ENCODE measurements at places on chromosomes 11 and 22. TPM values are rescaled to one million over a fixed set of nuclear protein-coding genes. Genes with fewer than 3 reads are reported as not detected.

DNA sequence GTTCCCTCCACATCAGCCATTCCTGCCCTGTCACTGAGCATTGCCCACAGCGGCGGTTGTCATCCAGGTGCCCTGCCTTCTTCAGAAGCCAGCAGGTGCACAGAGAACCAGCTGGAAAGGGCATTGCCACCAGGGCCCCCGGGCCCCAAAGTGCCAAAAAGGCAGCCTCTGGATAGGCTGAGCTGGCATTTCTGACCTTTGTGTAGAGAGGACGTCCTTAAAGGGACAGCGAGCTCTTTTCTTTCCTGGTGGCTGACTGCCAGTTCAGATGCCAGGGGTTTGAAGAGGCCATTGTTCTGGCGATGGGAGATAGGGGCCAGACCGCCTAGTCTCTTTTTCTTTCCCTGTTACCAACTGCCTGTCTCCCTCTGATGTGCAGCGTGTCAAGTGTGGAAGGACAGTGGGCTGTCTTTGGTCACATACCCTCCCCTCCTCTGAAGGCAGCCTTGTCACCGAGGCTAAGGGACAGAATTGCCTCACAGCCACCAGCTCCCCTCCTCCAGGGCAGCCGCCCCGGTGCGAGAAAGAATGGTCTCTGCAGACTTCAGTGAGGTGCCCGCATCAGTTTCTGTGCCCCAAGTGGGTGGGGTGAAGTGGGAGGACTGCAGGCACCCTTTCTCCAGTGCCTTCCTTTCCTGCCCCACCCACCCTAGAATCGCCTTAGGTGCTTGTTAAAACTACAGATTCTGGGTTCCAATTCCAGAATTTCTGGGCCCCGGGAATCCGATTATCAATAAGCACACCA is 109.6 kb downstream of the SCN3B start:
- DNase-seq, result no peak

GRCh38 chr11:119288219-119288618 is 28.7 kb downstream of the MCAM start:
- DNase-seq, result no peak

DNA sequence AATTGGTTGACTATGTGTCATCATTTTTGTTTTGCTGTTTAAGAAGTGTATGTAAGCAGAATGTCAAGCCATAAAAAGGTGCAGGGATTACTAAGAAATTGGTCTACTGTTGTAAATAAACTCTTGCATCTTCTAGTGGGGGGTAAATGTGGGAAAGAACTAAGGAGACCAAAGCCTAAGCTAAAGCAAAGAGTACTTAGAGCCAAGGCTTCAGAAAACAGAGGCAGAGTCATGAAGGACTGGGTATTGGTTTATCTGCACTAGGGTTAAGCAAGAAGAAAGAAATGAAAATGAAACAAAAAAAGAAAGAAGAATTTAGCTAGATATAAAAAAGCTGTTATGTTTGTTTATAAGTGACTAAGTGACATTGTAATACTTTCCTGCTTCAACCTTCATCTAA is 628.1 kb downstream of the METTL15 start:
- no peak for DNase-seq

DNA sequence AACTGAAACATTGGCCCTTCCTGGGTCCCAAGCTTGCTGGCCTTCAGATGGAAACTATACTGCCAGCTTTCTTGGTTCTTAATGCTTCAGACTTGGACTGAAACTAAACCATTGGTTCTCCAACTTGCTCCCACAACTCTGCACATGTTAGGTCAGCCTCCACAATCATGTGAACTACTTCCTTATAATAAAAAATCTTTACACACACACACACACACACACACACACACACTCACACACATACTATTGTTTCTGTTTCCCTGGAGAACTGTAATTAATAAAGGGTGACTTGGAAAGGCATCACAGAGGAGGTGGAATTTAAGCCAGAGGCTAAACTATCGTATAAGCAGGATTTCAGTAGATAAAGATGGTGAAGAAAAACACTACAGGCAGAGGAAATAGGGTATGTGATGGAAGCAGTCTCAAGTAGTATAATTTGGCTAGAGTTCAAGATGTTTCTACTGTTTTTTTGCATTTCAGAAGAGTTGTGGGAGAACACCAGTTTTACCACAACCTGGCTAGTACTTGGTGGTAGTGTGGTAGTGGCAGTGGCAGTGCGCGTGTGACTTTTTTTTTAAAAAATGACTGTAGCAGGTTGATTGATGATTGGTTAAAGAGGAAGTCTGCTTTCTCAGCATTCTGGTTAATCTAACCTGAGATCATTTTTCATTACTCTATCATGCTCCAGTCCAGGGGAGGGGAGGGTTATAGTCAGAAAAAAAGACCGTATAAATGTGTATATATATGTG is 70.1 kb downstream of the PDE3B start:
- DNase-seq, result no peak

- no peak for DNase-seq
Observed at GRCh38 chr11:36014898-36015665, 71.2 kb downstream of the LDLRAD3 start.

DNA sequence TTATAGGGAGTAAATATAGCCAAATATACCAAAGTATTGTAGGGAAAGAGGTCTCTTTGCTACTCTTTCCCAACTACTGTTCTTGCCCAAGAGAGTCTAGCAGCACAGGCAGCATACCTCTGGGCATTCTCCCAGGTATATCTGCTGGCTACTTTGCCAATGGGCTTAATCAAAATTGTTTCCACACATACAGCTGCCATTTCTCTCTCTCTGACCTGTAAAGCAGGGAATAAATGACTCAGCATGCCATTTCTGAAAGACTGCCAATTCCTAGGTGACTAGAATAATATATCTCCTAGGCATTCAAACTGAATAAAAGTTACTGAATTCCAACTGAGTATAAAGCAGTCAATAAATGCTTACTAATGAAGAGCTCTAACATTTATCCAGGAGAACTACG is 44.6 kb downstream of the RDX start:
- peak; percentile 73 for DNase-seq

DNA sequence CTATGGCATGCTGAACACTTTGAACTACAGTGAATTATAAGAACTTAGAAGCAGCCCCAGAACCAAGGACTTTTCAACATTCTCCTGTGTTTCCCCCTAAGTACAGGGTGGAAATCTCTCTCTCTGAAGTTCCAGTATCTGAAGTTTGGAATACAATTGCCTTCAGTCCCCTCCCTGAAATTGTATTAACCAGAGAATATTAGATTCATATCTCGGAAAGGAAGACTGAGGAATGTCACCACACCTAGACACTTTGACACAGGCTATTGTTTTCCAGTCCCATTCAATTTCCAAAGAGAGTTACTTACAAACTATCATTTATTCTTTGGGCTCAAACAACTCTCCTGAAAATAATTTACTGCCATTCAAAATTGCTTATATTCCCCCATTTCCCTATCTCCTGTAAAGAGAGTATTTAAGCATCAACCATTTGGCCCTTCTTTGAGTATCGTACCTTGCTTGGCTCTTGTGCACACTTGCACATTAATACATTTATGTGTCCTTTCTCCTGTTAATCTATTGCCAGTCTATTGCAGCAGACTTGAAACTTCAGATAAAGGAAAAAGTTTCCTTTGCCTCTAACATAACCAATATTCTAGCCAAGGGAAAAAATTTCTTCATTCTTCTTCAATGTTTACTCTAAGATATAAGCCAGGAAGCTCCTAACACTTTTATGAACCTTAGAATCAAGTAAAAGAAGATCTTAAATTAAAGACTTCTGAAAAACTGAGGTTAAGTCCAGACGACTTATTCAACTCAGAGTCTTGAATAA is 402.4 kb upstream of the DDI1 start:
- no peak for DNase-seq

DNA sequence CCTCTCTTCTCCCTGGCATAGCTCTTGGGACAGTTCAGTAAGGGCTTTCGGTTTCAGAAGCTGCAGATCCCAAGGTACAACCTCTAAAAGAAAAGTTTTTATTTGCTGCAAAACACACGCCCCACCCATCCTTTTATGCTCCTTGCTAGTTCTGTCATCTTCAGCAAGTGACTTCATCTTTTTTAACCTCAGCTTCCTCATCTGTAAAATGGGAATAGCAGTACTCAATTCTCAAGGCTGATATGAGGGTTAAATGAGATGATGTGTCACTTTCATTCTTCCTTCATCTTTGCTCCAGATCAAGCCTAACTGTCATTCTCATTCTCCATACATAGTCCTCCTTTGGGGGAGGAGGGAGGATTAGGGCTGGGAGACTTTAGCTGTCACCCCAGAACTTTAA is 90.0 kb upstream of the ALX4 start:
- no peak for DNase-seq

The CD248 gene
- total RNA-seq, result not detected

The METTL15 gene
- total RNA-seq, result 14.0 TPM

The RPUSD4 gene
- 18.8 TPM for total RNA-seq

The CREB3L1 gene
- 11.3 TPM for total RNA-seq

The KCTD14 gene
- 7.1 TPM for total RNA-seq

Data from RPMI7951 (cell line).